ENCODE measurements at places on chromosomes 3 and 15.

- no peak for DNase-seq
These were observed 13.9 kb downstream of the STAC start for GRCh38 chr3:36394176-36394575.

GRCh38 chr3:87191175-87191574, 35.9 kb upstream of the CHMP2B start:
- no peak for DNase-seq

- DNase-seq: no peak
These were observed 930.6 kb upstream of the SEMA6D start for GRCh38 chr15:46786590-46787285.

GRCh38 chr3:109071350-109072142, 46.4 kb downstream of the MORC1 start:
- no peak for DNase-seq

- no peak for DNase-seq
These were observed 35.4 kb downstream of the MAPK6 start for GRCh38 chr15:52054381-52054780.

GRCh38 chr3:75260-75659, 121.3 kb upstream of the CHL1 start:
- no peak for DNase-seq

DNA sequence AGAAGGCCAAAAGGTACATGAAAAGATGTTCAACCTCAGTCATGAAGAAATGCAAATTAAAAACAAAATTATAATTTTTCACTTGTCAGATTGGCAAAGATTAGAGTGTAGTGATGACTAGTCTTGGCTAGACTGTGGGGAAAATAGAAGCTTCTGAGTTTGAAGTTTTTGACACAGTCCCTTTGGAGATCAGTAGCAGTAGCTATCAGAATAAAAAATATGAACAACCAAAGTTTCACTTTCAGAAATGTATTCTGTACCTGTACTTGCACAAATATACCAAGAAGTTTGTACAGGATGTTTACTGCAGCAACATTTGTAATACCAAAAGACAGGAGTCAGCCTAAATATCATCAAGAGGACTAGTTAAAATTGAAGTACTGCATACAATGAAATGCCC, 14.1 kb downstream of the ATP2C1 start:
- DNase-seq: no peak

DNA sequence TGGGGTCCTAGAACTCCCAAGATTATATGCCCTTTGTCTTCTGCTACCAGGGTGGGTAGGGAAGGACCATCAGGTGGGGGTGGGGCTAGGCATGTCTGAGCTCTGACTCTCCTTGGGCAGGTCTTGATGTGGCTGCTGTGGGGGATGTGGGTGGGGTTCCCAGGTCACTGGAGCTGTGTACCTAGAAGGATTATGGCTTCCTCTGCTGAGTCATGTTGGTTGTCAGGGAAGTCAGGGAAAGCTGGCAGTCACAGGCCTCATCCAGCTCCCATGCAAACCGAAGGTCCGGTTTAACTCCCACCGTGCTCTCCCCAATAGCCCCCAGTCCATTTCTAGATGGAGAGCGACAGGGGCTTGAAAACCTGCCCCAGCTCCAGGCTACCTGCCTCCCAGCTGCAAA, 35.2 kb downstream of the EID1 start:
- DNase-seq: no peak

DNA sequence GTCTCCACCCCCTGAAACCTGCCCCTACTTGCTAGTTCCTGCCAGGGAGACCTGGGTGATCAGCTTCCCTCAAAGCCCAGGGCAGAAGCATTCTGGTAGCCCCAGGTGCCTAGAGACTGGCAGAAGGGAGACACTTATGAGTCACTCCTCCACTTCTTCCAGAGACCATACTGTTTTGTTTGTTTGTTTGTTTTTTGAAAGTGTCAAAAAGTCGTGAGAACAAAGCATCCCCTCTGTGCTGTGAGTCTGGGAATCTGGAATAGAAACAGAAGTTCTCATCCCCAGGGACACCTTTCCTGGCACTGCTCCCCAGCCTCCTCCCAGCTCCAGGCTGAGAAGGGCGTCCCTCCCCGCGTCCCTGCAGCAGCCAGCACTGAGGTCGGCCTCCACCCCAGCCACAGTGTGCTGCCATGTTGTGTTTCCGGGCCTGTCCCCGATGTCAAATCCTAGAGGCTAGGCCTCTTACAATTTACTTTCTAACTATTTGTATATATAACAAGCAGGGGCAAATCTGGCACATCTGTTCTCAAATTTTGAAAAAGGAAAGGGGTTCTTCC, 573.0 kb downstream of the RBMS3 start:
- DNase-seq: no peak
